NCI-H1694 treated with DMSO at 0.1 percent for 48 hours (cell line): ENCODE measurements at places on chromosomes 1 and 21.

DNA sequence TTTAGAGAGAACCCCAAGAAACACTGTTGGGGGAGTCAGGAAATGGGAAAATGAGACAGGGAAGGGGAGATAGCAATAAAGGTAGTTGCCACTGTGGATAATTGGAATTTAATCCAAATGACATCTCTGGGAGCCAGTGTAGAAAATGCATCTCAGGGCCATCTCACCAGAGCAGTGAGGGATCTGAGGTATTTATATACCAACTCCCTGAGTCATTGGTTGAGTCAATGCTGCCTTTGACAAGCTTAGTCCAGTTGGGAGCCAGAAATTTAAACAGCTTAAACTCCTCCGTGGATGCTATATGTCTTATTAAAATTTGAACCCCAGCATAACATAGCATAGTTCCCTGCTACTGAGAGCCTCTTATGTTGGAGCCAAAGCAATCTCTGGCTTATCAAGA lies 140.3 kb downstream of the SLC30A10 start:
- DNase-seq, result no peak

GRCh38 chr1:153364156-153364555 lies 6.5 kb downstream of the S100A9 start:
- DNase-seq, result no peak

DNA sequence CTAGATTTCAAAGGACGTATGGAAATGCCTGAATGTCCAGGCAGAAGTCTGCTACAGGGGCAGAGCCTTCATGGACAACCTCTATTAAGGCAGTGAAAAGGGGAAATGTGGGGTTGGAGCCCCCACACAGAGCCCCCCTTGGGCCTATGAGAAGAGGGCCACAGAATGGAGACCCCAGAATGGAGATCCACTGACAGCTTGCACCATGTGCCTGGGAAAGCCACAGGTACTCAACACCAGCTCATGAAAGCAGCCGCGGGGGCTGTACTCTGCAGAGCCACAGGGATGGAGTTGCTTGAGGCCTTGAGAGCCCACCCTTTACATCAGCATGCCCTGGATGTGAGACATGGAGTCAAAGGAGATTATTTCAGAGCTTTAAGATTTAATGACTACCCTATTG lies 108.7 kb downstream of the DMRTB1 start:
- DNase-seq, result no peak

DNA sequence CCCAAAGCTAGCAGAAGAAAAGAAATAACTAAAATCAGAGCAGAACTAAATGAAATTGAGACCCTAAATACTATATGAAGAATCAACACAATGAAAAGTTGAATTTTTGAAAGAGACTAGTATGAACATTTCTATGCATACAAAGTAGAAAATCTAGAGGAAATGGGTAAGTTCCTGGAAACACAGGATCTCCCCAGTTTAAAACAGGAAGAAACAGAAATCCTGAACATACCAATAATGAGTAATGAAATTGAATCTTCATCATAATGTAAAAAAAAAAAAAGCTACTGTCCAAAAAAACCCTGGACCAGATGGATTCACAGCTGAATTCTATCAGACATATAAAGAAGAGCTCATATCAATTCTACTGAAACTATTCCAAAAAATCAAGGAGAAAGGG lies 233.5 kb downstream of the PLPP3 start:
- DNase-seq, result no peak

GRCh38 chr1:63122079-63122478 lies 200.3 kb upstream of the FOXD3 start:
- DNase-seq, result no peak

DNA sequence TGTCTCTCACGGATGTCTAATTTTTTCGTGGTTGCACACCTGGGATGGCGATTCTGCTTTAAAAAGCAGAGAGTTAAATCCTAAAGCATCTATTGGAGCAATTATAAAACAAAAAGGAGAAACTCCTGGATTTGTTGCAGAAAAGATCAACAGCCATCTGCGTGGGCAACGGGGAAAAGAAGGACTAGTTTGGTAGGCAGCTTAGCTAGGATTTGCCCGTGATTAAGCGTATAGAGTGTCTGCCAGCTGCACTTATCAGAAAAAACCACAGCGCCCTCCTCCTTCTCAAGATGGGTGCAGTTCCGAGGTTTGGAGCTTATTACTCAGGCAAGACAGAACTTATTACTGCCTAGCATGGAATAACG lies 526 bp upstream of the SLC25A24 start:
- DNase-seq, result peak; percentile 39

- DNase-seq, result no peak
Observed at GRCh38 chr1:224466154-224466553, 31.6 kb upstream of the WDR26 start.

DNA sequence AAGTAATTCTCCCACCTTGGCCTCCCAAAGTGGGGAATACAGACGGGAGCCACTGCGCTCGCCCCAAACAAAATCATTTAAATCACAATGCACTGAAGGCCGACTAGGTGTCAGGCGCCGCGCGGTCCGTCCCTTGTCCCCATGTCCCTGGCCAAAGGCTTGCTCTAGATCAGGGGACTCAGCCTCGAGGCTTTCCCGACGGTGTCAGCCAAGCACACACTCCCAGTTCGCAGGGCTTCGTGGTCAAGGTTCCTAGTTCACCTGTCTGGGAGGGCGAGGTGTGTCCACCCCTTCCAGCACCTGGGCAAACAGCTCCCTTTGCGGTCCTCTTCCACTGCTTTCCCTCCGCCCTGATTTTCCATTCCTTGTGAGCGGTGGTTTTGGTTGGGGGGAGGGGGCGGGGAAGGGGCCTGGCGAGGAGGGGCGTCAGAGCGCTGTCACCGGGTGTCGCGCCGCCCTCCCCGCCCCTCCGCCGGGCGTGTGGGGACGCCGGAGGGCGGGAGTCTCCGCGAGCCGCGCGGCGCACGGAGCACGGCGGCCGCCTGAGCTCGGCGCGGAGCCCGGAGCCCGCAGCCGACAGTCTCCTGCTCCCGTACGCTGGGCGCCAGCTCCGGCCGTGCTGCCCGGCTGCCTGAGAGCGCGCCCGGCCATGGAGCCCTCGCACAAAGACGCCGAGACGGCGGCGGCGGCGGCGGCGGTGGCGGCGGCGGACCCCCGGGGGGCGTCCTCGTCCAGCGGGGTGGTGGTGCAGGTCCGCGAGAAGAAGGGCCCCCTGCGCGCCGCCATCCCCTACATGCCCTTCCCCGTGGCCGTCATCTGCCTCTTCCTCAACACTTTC lies at the start of gene STUM:
TSS of gene STUM (plus strand) at position 509 of the 838 bp plus-strand sequence. CDS start at position 650, 141 bp downstream.
- peak; percentile 52 for DNase-seq

DNA sequence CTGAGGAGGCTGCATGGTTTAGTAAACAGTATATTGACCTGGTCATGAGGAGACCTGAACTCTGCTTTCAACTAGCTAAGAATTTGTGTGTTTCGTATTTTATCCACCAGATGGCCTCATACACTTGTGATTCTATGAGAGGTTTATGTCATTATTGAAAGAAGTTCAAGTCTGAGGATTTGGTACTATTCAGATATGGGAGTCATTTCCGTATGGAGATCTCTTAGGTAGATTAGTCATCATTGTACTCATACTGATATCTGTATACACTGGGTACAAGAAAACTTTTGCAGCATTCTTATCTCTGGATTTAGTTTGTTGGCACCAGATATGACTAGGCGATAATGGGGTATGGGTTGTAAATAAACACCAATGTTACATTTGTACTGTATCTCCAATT lies 26.6 kb downstream of the ATF6 start:
- peak; percentile 75 for DNase-seq
